Fibroblast of skin of abdomen (primary cell): ENCODE measurements at places on chromosomes 4 and X.

DNA sequence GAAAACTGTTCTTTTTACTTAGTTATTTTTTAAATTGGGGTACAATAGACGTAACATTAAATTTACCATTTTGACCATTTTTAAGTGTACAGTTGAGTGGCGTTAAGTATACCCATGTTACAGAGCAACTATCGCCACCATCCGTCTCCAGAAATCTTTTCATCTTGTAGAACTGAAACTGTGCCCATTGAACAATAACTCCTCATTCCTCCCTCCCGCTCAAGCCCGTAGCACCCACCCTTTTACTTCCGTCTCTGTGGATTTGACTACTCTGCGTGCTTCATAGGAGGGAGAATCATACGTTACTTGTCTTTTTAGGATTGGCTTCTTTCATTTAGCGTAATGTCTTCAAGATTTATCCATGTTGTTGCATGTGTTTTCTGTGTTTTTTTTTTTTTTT lies 55.3 kb downstream of the TMEM131L start:
- no peak for DNase-seq

- DNase-seq: peak; percentile 10
These were observed 130.4 kb upstream of the CPEB2 start for GRCh38 chr4:14871676-14872430.

DNA sequence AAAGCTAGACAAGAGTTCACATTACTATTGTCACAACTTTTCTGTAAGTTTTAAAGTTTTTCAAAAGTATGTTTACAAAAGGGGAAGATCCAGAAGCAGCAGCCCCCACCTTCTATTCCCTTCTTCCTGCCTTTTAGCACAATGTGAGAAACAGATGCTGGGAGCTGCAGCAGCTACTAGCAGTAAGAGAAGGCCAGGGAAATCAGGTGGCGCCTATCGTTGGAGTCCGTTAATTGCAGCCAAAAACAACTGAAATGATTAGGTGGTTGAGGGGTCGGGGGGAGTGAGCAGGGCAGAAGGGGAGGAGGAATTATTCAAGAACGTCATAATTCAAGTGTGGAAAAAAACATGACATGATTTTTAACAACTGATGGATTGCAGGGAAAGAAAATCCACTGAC lies 27.4 kb downstream of the FRYL start:
- DNase-seq: peak; percentile 21

DNA sequence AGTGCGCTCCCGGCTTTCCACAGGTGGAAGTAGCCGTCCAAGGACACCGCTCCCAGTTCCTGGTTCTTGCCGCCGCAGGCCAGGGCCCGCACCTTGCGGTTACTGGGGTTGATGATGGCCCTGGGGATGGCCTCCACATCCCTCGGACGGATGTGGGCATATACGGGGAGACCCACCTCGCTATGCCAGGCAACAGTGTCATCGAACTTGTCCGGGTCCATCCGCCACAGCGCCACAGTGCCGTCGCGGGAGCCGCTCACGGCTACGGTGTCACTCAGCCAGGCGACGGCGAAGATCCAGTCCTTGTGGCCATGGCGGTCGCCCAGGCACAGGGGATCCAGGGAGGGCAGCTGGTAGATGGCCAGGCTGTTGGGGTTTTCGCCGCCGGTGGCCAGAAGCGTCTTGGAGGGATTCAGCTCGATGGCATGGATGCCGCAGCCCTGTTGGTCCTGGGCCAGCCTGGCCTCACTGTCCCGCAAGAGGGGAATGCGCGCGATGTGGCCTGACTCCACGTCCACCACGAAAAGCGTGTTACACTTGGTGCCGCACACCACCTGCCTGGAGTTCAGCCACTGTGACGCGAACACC lies 795 bp downstream of the DCAF12L1 start:
- no peak for DNase-seq

DNA sequence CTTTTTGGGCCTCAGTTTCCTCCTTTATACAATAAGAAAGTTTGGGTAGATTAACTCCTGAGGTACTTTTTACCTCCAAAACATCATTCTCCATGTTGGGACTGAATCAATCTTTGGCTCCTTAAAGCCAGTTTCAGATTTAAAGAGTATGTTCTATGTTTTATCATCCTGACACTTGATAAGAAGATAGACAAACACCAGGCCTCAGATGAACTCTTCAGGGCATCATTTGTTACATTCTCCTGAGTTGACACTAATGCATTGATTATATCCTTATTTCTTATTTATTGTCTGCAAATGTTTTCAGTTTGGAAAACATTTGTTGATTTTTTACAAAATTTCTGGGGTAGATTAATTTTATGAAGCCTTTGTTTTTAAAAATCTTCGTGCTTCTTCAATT lies 102.7 kb upstream of the CCSER1 start:
- DNase-seq: no peak

DNA sequence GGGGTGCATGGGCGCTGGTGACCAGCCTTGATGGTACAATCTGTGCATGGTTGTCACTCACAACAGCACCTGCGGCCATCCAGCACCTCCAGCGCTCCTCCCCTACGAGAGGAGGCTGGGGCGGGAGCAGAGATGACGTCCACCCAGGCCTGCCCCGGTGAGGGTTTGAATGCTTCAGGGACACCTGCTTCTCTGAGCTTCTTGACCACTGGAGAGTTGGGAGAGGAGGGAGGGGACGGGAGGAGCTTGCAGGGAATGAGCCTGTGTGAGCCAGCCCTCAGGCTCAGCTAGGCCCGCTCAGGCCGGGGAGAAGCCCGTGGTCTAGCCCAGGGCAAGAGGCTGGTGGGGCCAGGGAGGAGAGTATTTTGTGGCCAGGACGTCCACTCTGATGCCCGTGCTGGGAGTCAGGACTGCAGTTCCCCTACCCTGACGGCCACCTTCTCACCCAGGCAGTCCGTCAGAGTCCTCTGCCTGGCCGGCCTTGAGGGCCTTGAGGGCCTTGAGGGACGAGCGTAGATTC lies 59.2 kb downstream of the CPZ start:
- DNase-seq: no peak
